ENCODE measurements at places on chromosomes 6 and 20.

- DNase-seq: no peak
These were observed 154.9 kb upstream of the CARMIL1 start for GRCh38 chr6:25124216-25124715.

GRCh38 chr6:41056768-41057490 is 3.9 kb downstream of the APOBEC2 start:
- DNase-seq: no peak

DNA sequence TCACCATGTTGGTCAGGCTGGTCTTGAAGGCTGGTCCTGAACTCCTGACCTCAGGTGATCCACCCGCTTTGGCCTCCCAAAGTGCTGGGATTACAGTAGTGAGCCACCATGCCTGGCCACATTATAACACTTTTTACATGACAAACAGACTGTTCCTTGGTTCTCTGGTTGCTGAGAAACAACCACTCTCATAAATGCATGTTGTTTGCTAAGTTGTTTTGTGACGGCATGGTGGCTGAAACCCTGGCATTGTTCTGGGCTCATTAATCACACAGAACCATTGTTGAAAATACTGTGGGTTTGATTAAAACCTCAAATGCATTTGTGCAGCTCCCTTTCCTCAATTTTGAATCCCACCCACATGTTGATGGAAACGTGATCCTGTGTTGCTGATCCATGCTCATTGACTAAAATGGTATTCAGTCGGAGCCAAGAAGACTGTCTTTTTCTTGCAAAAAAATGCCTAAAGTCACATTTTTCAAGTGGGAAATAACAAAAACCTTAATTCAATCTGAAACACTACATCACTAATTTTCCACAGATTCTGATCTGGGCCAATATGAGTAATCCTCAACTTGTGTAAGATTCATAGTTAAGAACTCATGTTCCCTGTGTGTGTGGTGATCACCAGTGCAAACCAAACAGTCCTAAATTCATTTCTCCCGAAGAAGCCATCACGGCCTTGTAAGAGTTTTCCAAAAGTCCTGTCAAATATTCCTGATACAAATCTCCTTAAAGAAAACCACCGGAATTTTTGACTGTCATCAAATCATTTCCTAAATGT is 132.8 kb downstream of the FNDC1 start:
- no peak for DNase-seq

- no peak for DNase-seq
These were observed 37.6 kb downstream of the ADNP start for GRCh38 chr20:50893620-50894019.

- DNase-seq: no peak
These were observed 272.1 kb downstream of the ZFAND3 start for GRCh38 chr6:38091613-38092012.

GRCh38 chr20:40279390-40279789 is 409.6 kb downstream of the MAFB start:
- DNase-seq: no peak
